NCI-H2081 (cell line): ENCODE measurements at places on chromosomes 1 and 21.

GRCh38 chr1:117177376-117177775 lies 33.4 kb downstream of the VTCN1 start:
- no peak for DNase-seq

- DNase-seq: no peak
Observed at GRCh38 chr1:117008656-117009055, 7.1 kb downstream of the CD101 start.

DNA sequence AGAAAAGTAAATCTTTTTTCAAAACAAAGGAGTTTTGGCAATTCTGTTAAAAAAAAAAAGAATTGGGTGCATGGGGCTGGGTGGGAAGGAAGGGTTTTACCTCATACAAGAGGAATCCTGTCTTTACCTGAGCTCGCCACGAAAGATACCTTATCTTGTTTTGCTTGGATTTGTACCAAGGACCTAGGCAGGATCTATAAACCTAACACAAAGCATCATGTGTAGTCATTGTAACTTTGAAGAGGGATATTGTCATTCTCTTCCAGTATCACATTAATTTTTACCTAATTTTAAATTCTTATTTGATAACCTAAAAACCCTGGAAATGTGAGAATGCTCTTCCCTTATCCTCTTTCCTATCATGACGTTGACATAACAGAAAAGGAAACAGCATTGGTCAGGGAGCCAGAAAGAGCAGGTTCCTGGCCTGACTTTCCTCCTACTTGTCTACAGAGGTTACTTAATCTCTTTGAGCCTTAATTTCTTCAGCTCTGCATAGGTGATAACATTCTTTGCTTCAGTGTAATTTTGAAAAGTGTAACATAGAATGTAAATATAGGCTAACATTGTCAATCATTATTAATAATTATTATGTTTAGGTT lies 4.0 kb upstream of the LAMC1 start:
- DNase-seq: no peak

DNA sequence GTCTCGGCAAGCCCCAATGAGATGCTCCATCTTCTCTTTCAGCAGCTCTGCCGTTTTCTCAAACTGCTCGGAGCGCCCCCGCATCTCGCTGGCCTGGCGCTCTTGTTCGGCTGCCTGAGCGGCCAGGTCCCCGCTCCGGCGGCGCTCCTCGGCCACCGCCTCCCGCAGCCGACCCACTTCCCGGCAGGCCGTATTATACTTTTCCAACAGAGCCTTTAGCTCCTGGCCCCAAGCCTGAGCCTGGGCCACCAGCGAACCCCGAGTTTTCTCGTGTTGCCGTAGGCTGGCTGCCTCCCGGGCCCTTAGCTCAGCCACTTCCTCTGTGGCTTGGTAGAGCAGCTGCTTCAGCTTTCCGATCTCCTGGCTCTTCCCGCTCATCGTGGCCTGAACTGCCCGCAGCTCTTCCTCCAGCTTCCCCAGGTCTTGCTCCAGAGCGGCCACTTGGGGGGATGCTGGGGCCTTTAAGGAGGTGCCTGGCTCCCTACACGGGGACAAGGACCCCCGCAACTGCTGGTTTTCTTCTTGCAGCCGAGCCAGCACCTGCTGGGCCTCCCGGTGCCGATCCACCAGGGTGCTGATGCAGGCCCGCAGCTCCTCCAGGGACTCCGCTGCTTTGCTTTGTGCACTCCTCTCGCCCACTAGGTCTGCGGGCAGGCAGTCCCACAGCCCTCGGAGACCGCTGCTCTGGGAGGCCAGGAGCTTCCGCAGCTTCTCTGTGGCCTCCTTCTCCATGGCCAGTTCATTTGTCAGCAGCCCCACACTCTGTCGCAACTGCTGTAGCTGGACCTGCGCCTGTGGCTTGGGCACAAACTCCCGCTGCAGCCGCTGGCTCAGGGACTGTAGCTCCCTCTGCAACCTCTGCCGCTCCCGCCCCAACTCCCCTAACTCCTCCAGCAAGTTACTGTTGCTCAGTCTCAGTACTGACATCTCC lies 13.4 kb upstream of the PIAS3 start:
- DNase-seq: no peak

- peak; percentile 11 for DNase-seq
Observed at GRCh38 chr1:115706587-115707425, 61.7 kb downstream of the CASQ2 start.

DNA sequence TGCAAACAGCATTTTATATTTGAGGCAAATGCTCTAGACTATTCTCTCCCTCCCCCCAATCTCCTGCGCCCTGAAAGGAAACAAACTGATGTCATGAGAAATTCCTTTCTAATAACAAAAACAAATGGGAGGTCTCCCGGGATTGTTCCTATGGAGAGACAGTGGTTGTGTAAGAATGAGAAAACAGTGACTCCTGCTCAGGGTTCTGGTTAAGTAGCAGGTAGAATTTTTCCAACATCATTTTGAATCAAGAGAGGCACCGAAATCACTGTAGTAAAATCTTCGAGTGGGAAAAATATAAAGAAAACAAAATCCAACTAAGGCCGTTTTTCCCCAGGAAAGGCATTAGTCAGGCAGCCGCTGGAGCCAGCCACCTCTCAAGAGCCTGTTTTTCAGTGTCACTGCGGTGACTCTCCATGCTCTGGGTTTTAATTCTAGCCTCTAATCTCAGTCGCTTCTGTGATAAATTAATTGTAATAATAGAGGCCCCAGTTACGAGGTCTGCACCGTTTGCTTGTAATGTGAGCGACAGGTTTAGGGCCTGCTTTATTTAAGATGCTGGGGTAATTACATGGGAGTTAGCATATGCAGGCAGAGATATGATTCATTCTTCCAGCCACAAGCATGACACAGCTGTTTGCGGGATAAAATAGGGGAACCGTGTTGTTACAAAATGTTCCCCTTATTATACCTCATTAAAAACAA lies 80.3 kb downstream of the RNF220 start:
- peak; percentile 76 for DNase-seq

GRCh38 chr1:200427744-200428143 lies 17.9 kb upstream of the ZNF281 start:
- DNase-seq: no peak

DNA sequence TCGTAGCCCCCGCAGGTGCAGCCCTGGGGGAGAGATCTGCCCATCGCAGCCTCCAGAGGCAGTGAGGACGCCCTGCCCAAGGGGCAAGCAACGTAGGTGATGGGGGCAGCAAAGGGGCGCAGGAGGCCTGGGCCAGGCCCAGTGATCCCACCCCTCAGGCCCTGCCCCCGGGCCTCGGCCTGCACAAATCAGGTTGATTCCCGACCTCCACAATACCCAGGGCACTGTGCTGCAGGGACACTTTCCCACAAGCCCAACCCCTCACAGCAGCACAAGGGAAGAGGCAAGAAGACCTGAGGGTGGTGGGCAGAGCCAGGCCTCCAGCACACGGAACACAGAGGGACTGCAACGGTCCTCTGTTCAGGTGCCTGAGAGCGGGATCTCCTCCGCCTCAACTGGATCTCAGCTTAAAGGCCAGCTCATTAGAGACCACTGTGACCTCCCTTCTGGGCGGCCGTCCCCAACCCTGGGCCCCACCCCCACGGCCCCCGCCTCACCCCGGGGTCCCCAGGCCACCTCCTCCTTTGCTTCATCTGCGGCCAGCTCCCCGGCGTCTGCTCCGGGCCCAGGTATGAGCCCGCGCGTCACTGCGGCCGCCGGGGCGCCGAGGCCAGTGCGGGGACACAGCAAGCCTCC lies 812 bp upstream of the ARF1 start:
- DNase-seq: no peak

DNA sequence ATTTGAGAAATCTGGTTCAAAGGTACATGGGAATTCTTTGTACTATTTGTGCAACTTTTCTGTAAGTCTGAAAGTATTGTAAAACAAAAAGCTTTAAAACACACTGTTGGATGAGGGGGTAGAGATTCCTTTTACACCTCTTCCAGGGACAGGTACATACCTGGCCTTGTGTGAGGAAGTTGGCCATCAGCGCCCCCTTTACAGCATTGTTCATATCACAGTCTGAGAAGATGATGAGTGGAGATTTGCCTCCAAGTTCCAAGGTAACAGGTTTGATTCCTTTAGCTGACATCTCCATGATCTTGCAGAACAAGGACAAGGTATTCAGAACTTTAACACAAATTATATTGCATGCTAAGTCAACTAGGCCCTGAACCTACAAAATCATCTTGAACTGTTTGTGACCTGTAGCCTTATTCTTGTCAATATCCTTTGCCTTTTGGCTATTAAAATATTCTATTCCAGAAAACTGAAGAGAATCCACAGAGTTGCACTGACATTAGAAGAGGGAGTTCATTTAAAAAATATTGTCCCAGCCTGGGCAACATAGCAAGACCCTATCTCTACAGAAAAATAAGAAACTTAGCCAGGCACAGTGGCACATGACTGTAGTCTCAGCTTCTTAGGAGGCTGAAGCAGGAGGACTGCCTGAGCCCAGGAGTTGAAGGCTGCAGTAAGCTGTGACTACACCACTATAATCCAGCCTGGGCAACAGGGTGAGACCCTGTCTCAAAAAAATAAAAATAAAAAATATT lies 18.9 kb downstream of the ALDH9A1 start:
- no peak for DNase-seq

DNA sequence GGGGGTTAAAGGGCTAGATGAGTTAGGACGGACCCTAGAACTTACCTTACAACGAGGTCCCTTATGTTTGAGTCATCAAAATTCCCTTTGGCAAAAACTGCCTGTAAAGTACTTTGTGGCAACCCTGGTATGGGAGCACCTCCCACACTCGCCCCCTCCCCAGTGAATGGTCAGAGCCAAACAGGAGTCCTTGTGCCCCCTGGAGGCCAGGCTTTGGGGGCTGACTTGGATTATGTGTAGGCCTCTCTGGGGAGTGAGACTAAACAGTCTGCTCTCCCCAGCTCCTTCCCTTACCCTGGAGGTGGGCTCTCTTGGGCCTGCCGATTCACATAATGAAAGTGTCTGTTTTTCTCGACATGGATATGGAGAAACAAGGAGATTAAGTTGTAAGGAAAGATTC lies 81.2 kb downstream of the ADCY10 start:
- DNase-seq: no peak

DNA sequence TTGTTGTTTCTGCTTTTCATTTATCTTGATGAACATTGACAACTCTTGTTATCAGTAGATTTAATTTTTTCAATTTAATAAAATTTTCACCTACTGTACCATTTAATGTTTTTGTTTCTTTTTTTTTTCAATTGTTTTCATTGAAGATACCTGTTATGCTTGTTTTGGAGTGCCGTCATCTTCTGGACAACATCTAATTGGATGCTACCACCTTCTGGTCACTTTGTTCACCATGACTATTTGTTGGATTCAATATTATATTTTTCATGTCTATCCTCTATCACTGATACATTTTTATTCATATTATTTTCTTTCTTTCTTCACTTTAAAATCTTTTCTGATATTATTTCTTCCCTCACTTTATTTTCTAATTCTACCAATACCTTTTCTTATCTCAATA lies 14.0 kb downstream of the KRTAP21-2 start:
- no peak for DNase-seq

GRCh38 chr1:3558036-3558726 lies 53.1 kb downstream of the MEGF6 start:
- DNase-seq: no peak

DNA sequence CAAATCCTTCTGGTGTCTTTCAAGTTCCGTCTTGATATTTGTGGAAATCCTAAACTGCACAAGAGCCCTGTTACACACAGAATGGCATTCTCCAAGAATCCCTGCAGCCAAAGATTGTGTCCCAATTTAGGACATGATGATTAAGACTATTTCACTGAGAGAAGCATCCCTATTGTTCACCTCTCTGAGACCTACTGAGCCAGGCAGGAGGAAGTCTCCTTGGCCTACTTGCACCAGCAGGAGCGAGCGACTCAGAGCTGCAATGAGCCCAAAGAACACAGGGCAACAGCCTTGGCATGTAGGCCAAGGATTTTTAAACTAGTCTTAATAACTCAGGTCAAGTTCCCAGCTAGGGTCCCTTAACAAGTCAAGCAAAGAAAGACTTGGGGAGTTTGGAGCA lies 79.4 kb upstream of the RUNX1 start:
- DNase-seq: no peak

- no peak for DNase-seq
Observed at GRCh38 chr21:43608225-43608624, 51.1 kb downstream of the HSF2BP start.

DNA sequence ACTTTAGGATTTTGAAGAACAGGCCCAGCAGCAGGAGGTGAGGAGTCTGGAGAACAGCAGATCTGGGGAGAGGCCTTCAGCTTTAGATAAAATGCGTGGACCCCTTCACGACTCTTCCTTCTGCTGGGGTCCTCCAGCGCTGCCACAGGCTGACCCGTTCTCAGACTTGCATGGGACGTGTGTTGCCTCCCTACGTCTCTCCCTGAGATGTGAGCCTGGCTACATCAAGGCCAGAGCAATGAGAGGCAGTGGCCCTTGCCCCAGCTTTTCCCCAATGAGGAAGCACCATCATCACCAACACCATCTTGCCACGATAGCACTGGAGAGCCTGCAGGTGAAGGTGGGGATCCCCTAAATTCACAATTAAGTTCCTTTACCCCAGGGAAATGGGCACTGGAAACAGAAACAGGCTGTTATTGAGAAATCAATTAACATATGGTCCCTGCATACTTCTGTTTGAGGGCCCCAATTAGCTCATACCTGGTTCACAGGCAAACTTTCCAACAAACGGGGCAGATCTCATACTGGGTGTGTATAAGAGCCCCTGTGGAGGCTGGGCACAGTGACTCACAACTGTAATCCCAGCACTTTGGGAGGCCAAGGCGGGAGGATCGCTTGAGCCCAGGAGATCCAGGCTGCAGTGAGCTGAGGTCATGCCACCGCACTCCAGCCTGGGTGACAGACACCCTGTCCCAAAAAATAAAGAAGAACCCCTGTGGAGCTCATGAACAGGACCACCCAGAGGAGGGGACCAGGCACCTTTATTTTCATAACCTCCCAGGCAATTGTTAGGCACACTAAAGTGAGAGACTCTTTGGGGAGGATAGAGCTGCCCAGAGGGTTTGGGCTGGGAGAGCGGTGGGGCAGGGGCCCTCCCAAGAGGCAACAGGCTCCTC lies 12.1 kb upstream of the ADAMTSL4 start:
- DNase-seq: no peak

DNA sequence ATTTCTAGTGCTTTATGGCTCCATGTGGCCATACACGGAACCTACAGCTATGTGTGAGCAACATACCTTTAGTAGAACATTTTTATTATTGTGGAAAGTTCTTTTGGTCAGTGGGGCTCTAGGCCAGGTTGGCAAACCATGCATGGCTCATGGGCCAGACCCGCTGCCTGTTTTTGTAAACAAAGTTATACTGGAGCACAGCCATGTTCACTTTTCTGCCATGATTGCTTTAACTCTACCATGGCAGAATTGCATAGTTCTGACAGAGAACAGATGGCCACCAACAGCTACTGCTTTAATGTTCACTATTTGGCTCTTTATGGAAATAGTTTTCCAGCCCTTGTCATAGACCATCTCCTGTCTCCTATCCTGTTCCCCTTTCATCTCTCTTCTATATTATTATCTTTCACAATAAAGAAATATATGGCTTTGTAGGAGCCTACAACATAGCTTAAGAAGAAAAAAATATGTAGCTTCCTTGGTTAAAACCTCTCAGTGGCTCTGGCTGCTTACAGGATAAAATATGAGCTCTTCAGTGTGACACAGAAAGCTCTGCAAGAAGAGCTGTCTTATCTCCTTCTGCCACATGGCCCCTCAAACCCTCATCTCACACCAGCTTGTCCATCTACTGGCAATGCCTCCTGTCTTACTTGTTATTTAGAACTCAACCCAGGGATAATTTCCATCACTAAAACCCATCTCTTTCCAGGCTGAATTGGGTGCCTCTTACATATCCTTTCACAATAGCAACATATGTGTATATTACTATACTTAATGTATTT lies 54.6 kb upstream of the RWDD3 start:
- no peak for DNase-seq
